ENCODE measurements at places on chromosomes 4 and X. TPM values are rescaled to one million over a fixed set of nuclear protein-coding genes. Genes with fewer than 3 reads are reported as not detected.
A peak's percentile ranks its signal among the peaks of the same experiment; 100 is the strongest.

DNA sequence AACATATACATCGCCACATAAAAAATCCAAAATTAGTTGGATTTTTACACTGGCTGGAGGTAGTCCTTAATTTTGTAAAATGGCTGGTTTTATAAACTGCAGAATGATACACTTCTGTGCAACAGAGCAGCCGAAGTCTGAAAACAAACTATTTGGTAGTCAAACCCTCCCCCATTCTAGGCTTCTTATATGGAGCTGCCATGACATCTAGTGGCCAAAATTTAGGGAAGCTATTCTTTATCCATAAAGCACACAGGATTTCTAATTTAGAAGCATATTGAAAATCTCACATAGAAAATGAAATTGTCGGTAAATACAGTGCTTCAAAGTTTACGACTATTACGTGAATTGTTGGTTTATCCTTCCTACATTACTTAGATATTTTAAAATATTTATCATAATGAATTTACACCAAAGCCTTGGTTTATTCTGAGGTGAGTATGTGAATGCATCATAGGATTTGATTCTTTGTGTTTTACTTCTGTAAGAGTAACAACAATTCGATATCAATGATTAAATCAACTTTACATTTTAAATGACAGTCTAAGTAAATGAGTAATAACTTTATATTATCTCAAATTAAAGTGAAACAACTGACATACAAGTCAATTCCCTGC, 113.4 kb upstream of the FAM241A start:
- no peak for DNase-seq

- no peak for DNase-seq
Measured at GRCh38 chr4:1644891-1645657, 39.0 kb downstream of the FAM53A start.

DNA sequence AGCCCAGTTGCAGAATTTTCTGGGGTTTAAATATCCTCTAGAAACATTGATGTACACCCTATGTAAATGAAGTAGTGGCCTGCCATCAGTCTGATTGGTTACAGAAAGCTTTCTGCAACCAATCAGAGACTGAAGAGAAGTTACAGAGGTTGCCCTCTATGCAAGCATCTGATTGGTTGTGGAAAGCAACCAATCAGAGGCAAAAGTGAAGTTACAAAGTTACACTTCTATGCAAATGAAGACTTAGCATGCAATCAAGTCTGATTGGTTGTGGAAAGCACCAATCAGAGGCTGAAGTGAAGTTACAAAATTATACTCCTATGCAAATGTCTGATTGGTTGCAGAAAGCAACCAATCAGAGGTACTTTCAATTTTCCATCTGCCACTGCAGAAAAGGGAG, 51.9 kb upstream of the USP9X start:
- DNase-seq, result no peak

GRCh38 chr4:183631577-183632198, 27.3 kb downstream of the RWDD4 start:
- DNase-seq, result no peak

DNA sequence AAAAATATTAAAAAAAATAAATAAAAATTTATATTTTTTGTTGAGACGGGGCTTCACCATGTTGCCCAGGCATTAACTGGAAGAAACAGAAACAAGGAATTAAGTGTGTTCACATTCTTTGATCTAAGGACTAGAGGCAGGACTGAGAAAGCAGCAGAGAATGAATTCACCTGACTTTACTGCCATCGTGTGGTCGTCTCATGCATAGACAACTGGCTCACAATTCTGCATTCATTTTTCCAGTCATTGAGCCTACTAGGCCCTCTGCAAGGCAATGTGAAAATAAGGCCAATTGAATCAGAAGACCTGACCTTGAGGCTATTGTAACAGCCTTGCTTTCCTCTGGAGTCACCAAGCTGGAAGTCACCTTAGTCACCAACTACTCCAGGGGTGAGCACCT, 37.4 kb downstream of the LHFPL1 start:
- DNase-seq, result peak; percentile 24

DNA sequence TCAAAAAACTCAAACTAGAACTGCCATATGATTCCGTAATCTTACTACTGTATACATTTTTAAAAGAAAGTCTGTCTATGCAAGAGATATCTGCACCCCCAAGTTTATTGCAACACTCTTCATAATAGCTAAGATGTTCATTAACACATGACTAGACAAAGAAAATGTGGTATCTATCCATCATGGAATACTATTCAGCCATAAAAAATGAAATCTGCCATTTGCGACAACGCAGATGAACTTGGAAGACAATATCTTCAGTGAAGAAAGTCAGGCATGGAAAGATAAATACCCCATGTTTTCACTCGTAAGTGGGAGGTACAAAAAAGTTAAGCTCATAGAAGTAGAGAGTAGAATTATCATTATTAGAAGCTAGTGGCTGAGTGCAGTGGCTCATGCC, 87.3 kb upstream of the DHRSX start:
- no peak for DNase-seq

DNA sequence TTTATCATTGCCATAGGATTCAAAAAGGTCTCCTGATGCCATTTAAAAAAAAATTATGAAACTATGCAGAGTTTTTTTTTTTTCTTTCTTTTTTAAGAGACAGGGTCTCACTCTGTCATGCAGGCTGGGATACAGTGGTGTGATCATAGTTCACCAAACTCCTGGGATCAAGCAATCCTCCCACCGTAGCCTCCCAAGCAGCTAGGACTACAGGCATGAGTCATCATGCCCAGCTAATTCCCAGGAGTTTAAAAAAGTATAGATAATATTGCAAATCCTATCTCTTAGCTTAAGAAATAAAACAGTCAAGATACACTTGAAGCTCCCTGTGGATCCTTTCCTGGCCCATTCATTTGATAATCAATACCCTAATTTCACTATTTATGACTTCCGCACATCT, 58.6 kb upstream of the PRSS48 start:
- no peak for DNase-seq

DNA sequence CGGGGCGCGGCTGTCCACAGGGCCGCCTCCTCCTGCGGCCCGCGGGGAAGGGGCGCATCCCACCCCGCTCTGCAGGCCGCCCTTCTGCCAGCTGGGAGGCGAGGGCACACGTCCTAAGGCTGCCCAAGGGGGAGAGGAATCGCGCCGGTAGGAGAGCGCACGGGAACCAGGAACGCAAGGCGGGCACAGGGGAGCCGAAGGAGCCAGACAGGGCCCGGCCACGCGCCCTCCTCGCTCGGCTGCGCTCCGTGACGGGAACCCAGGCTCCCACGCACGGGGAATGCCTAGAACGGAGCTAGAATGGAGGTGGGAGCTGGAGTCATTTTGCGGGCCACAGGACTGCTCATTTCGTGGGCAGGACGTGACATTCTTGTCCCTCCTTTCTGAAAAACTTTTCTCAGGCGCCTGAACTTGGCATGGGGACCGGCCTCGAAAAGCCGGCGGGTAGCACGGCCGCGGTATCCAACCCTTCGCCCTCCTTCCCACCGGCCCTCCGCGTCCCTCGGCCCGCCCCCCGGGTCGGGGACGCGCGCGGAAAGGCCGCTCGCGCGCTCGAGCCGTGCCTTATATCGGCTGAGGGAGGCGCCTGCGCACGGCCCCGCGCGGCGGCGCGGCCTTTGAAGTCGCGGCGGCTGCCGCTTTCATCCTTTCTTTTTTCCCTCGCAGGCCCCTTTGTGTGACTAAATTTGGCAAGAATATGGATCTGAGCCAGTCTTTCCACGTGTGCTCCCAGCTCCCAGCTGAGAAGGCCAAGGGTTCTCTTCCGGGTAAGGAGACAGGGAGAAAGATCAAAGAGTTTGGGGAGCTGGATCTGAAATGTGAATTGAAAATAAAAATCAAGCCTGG, 4.2 kb upstream of the LEF1 start:
- DNase-seq, result no peak

GRCh38 chrX:42269186-42269585, 345.8 kb upstream of the CASK start:
- DNase-seq, result no peak

- DNase-seq, result no peak
Measured at GRCh38 chr4:119666653-119667091, 38.1 kb upstream of the PDE5A start.

DNA sequence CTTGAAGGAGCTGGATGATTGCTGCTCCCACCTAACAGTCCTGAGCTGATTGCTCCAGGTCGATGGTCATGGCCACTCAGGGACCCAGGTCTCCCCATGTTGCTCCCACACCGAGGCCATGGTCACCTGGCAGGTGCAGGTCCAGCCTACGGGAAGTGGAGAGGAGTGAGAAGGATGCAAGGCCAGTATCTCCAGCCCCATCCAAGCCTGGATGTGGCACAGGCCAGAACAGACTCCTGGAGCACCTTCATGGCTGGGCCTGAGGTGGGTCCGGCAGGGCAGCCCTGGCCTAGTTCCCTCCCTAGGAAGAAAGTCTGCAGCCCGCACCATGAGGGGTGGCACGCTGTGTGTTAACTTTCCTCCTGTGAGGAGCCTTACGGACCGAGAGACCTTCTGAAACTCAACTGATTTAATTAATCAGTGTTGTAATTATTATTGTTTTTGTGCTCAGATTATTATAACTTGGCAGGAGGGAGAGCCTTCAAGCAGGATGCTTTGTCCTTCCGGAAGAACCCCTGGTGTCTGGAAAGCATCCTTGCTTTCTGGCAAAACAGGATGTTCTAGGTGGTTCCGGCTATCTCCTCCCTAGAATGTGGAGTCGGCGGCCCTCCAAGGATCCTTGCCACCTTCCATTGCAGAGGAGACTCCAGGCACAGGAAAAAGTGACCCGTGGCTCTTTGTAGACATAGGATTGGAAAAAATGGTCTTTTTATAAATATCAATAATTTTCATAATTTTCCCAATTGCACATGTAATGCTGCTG, 92.3 kb upstream of the ADRA2C start:
- no peak for DNase-seq

GRCh38 chr4:189656641-189657040, 284.0 kb upstream of the FRG1 start:
- no peak for DNase-seq

- no peak for DNase-seq
Measured at GRCh38 chr4:48261281-48261680, 8.4 kb downstream of the TEC start.

DNA sequence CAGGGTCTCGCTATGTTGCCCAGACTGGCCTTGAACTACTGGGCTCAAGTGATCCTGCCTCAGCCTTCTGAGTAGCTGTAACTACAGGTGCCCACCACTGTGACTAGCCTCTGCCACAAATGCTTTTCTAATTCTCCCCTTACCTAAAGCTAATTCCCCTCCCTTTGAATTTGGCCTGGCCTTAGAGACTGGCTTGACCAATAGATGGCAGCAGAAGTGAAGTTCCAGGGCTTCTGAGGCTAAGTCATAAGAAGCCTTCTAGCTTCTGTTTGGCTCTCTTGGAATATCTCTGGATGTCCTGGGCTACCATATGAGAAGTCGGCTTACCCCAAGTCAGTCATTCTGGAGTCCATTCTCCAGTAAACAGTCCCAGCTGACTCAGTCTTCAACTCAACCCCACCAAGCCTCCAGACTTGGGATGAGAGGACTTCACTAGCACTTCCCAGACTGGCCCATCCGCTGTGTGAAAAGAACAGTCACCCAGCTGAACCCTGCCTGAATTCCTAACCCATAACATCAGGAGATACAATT, 61.0 kb downstream of the HPRT1 start:
- no peak for DNase-seq

DNA sequence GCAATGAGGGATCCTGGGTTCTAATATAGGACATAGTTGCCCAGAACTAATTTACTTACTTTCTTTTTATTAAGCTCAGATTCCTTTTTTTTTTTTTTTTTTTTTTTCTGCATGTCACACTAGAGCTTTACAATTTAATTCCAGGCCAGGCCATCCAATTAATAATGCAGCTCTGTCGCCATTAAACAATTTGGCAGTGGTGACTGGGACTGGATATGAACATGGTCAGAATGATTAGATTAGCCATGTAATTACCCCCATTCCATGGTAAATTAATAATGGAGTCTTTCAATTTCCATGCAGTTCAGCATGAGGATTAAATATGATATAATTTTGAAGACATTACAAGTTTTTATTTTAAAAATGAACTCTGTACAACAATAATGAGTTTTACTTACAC, 226.9 kb upstream of the ANXA3 start:
- DNase-seq, result no peak

DNA sequence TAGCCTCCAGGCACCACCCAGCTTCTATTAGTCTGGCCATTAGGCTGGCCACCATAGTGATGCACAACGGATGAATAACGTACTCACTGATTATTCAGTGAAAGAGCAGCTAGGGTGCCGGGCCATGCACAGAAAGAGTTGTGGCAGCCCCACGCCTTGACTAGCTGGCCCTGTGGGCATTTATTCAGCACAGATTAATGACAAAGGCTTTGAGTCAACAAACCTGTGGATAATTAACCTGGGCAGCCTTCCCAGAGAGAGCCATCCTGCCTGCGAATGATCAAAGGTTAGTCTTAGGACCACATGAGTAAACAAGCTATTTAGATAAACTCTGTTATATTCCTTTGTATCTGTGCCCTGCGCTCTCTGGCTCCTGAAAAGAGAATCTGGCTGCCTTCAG, 37.2 kb downstream of the MAP9 start:
- no peak for DNase-seq

GRCh38 chrX:115940348-115940747, 230.2 kb upstream of the AGTR2 start:
- no peak for DNase-seq

- DNase-seq, result no peak
Measured at GRCh38 chrX:155329293-155329692, 5.1 kb downstream of the CLIC2 start.

The ATP1B4 gene
- total RNA-seq, result not detected

The GSPT2 gene
- total RNA-seq, result 1.7 TPM

The BDH2 gene
- total RNA-seq, result 37.0 TPM

The HSD17B13 gene
- 1.5 TPM for total RNA-seq

The GNRHR gene
- not detected for total RNA-seq

The CYTL1 gene
- 0.97 TPM for total RNA-seq

The HSFX3 gene
- total RNA-seq, result not detected

The WAS gene
- total RNA-seq, result 2.7 TPM

The TNIP3 gene
- total RNA-seq, result not detected

The GRPEL1 gene
- total RNA-seq, result 22.3 TPM

The CT45A10 gene
- total RNA-seq, result not detected

All from lower leg skin (tissue), 4 donors.